ENCODE measurements at places on chromosomes 7 and 10. TPM values are rescaled to one million over a fixed set of nuclear protein-coding genes. Genes with fewer than 3 reads are reported as not detected.

- peak overlapping the region; percentile 87 for H3K27ac ChIP-seq
- no peak for DNase-seq
- H3K36me3 ChIP-seq: no peaks in the 10 kb centered on the region
- H3K27me3 ChIP-seq: no peaks in the 10 kb centered on the region
- H3K4me1 ChIP-seq: peaks cover 3% of the 10 kb centered on the region
- peak overlapping the region; percentile 86 for H3K4me3 ChIP-seq
Observed at GRCh38 chr7:134315679-134316538, 821 bp downstream of the SLC35B4 start.

DNA sequence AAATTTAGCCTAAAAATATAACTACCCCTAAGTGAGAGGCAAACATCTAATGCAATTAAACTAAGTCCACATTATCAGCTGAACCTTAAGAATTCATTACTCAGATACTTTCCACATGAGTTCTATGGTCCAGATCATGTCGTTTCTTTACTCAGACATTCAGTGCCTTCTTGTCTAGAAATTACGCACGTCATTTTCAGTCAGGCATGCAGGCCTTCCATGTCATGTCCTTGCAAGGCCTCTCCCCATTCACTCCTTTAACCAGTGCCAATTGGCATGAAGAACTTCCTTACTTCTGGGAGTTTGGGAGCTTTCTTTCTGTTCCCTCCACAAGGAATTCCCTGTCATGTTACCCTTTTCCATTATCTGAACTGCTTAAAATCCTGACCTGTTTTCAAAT lies 118.8 kb downstream of the NRP1 start:
- H3K4me1 ChIP-seq: no peaks in the 10 kb centered on the region
- no peak for DNase-seq
- H3K4me3 ChIP-seq: no peak overlapping the region
- H3K27ac ChIP-seq: no peak overlapping the region
- H3K27me3 ChIP-seq: no peaks in the 10 kb centered on the region

GRCh38 chr10:58806970-58807628 lies 294.4 kb downstream of the BICC1 start:
- H3K27me3 ChIP-seq: no peaks in the 10 kb centered on the region
- H3K36me3 ChIP-seq: no peaks in the 10 kb centered on the region
- no peak for DNase-seq
- no peak overlapping the region for H3K4me3 ChIP-seq
- no peak overlapping the region for H3K27ac ChIP-seq

GRCh38 chr10:77637532-77638320 lies at the start of gene KCNMA1:
KCNMA1 (minus strand) TSS chr10:77637808.
- no peaks in the 10 kb centered on the region for H3K36me3 ChIP-seq

- no peaks in the 10 kb centered on the region for H3K4me1 ChIP-seq
- H3K27ac ChIP-seq: no peak overlapping the region
- H3K36me3 ChIP-seq: no peaks in the 10 kb centered on the region
- no peak overlapping the region for H3K4me3 ChIP-seq
- DNase-seq: no peak
Observed at GRCh38 chr7:24595671-24596418, 22.6 kb downstream of the PALS2 start.

DNA sequence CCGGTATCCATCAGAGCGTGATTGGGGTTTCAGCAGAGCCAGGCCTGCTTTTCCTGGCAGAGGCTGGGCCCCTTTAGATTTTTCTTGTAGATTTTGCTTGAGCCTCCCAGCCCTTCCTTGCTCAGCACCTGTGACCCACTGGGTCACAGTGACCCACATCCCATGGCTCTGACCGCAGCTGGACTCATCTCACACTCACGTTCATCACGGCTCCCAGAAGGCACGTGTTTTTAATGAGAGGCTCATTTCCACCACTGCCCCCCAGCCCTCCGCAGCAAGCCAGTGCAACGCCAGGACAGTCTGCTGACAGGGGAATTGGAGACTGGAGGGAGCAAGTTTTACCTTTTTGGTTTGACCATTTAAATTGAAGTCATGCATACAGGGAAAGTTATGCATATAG lies 155.7 kb downstream of the CUX1 start:
- no peaks in the 10 kb centered on the region for H3K4me1 ChIP-seq
- no peak for DNase-seq
- H3K27ac ChIP-seq: no peak overlapping the region
- H3K27me3 ChIP-seq: no peaks in the 10 kb centered on the region
- no peak overlapping the region for H3K4me3 ChIP-seq

DNA sequence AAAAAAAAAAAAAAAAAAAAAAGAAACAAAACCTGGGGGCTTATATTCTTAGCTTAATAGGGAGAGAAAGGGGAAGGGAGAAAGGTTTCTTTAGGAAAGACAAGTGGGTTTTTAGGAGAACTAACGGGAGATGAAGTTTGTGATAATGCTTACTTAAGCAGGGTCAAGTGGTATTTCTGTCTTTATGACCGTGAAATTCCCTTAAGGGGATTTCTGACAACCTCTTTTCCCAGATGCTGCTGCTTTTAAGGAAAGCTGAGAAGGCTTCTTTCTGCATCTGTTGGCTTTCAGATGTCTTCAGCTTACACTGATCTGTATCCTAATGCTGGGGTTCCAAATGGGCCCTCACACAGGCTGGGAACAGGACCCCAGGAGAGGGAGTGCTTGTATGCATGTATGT lies 42.6 kb downstream of the ADAMTS14 start:
- no peak overlapping the region for H3K27ac ChIP-seq
- no peaks in the 10 kb centered on the region for H3K27me3 ChIP-seq
- no peak for DNase-seq
- H3K36me3 ChIP-seq: no peaks in the 10 kb centered on the region
- no peak overlapping the region for H3K4me3 ChIP-seq

DNA sequence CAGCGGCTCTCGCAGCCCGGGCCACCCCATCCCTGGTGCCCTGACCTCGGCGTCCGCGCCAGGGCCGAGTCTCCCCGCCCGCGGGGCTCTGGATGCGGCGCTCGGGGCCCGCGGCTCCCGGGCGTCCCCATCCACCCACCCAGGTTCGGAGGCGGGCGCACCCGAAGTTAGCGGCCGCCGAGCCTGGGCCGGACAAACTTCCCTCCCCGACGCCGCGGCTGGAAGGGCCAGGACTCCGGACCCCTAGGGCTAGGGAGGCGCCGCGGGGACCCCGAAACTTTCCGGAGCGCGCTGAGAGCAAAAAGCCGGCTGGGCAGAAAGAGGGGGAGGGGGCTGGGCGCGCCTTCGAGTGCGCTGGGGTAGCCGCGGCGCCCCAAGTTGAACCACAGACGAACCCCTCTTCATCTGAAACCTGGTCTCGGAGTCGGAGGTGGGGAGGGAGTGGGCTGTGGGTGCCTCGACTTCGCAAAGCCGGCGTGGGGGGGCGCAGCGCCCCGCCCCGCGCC lies 3.7 kb upstream of the ELFN1 start:
- peak overlapping the region; percentile 31 for H3K4me3 ChIP-seq
- H3K27me3 ChIP-seq: peaks cover 21% of the 10 kb centered on the region
- peaks cover 17% of the 10 kb centered on the region for H3K4me1 ChIP-seq
- H3K36me3 ChIP-seq: no peaks in the 10 kb centered on the region
- no peak overlapping the region for H3K27ac ChIP-seq

DNA sequence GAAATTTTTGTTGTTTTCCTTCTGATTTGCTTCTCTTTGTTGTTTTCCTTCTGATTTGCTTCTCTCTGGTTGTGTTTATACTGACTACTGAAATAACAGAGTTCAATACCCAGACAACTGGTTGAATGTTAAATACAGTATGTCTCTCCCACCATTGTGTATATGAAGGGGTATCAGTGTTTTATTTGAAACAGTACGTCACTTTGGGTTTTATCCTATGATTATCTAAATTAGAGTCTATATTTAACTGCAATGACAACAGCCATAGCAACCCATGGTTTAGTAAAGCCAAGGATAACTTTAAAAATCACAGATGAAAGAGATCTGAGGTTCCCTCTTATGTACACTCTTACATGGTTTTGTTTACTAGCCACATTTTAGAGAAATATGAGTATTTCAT lies 141.3 kb downstream of the GNAT3 start:
- H3K4me3 ChIP-seq: no peak overlapping the region
- no peaks in the 10 kb centered on the region for H3K36me3 ChIP-seq
- H3K27me3 ChIP-seq: no peaks in the 10 kb centered on the region

DNA sequence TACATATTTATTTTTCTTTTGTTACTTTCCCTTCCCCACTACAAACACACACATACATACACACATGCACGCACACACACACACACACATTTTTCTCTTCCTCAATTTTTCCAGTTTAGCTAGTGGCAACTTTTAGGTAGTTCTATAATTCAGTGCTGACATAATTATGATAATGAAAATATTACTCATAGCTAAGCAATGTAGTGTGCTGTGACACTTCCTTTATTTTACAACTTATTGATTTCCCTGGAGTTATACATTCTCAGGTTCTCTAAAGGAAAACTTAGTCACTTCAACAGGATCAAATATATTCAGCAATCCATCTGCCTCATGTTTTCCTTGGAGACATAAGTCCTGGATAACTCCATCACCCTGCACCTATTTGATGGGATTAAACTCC lies 151.6 kb downstream of the CACNA2D1 start:
- no peaks in the 10 kb centered on the region for H3K27me3 ChIP-seq
- no peak for DNase-seq
- H3K4me3 ChIP-seq: no peak overlapping the region
- no peaks in the 10 kb centered on the region for H3K4me1 ChIP-seq
- H3K27ac ChIP-seq: no peak overlapping the region

DNA sequence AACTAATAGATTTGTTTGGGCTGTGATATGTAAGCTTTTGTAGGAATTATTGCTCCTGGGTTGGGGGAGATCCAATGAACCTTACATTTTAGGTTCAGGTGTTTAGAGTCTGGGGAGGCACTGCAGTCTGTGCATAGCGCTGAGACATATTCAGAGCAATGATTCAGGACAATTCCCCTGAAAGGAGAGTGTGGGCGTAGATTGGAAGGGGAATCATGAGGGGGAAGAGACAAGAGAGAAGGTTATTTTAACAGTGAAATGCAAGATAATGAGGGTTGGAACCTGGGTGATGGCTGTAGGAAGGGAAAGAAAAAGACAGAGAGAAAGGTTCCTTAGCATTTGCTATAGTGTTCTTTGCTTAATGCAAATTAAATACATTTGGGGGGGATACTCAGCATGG lies 1013.4 kb downstream of the REEP3 start:
- H3K4me1 ChIP-seq: no peaks in the 10 kb centered on the region
- no peak for DNase-seq
- no peak overlapping the region for H3K4me3 ChIP-seq
- H3K27me3 ChIP-seq: no peaks in the 10 kb centered on the region
- no peaks in the 10 kb centered on the region for H3K36me3 ChIP-seq

- no peak for DNase-seq
- H3K4me1 ChIP-seq: no peaks in the 10 kb centered on the region
- no peak overlapping the region for H3K4me3 ChIP-seq
Observed at GRCh38 chr7:107428642-107429041, 41.2 kb upstream of the GPR22 start.

DNA sequence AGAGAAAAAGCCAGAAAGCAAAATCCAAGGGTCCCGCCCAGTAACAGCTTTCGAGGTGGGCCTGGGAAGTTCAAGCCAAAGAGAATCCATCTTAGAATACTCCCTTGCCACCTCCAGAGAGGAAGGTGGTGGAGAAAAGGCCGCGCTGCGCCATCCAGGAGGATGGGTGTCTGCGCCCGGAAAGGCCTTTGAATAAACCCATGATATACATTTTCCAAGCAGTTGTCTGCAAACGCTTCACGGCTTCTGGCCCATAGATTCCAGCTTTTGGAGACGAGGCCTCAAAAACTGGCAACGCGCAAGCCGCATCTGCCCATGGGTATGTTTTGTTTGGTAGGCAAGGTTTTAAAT lies 17.8 kb downstream of the RGS10 start:
- no peaks in the 10 kb centered on the region for H3K27me3 ChIP-seq
- H3K36me3 ChIP-seq: no peaks in the 10 kb centered on the region
- no peak overlapping the region for H3K4me3 ChIP-seq
- no peak for DNase-seq
- H3K27ac ChIP-seq: no peak overlapping the region

GRCh38 chr7:76044375-76044865 lies 3.4 kb downstream of the STYXL1 start:
- no peaks in the 10 kb centered on the region for H3K36me3 ChIP-seq
- H3K27me3 ChIP-seq: no peaks in the 10 kb centered on the region
- DNase-seq: no peak
- H3K27ac ChIP-seq: no peak overlapping the region
- H3K4me1 ChIP-seq: peaks cover 4% of the 10 kb centered on the region

- H3K36me3 ChIP-seq: no peaks in the 10 kb centered on the region
- H3K4me3 ChIP-seq: no peak overlapping the region
- no peaks in the 10 kb centered on the region for H3K27me3 ChIP-seq
- H3K4me1 ChIP-seq: no peaks in the 10 kb centered on the region
- DNase-seq: no peak
Observed at GRCh38 chr10:69749178-69750010, 52.3 kb upstream of the COL13A1 start.

DNA sequence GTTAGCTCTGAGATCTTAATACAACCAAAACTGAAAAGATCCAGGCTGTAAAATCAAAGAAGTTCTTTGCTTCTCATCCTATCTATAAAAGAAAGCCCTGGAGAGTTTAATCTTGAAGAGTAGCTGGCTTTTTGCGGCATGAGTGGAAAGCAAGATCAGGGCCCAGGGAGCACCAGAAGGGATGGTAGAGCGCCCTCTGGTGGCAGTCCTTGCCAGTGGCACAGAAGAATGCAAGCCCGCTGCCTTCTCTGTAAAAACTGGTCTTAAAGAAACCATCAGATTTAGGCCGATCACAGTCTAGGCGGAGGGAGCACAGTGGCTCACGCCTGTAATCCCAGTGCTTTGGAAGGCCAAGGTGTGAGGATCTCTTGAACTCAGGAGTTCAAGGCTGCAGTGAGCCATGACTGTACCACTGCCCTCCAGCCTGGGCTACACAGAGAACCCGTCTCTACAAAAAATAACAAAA lies 35.6 kb downstream of the CPN1 start:
- H3K36me3 ChIP-seq: no peaks in the 10 kb centered on the region
- no peaks in the 10 kb centered on the region for H3K4me1 ChIP-seq
- DNase-seq: peak; percentile 75
- H3K27ac ChIP-seq: no peak overlapping the region

DNA sequence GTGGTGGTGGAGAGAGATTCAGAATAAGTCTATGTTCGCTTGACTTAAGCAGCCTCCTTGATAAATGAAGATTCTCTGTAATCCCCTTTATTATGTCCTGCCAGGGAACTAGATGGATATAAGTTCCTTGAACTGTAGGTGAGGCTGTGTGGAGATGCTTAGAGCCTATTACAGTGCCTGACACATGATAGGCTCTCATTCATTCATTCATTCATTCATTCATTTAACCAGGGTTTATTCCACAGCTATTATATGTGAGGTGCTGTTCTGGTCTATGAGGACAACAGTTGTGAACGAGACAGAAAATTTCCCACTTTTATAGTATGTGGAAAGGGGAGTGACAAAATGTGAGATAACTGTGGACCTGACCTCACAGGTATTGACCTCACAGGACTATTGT lies 105.6 kb downstream of the ARID5B start:
- H3K4me3 ChIP-seq: no peak overlapping the region
- H3K36me3 ChIP-seq: no peaks in the 10 kb centered on the region
- H3K4me1 ChIP-seq: peaks cover 5% of the 10 kb centered on the region
- no peak overlapping the region for H3K27ac ChIP-seq
- no peaks in the 10 kb centered on the region for H3K27me3 ChIP-seq
- DNase-seq: no peak

- no peak for DNase-seq
- H3K27me3 ChIP-seq: no peaks in the 10 kb centered on the region
- no peak overlapping the region for H3K27ac ChIP-seq
- no peaks in the 10 kb centered on the region for H3K36me3 ChIP-seq
- H3K4me1 ChIP-seq: no peaks in the 10 kb centered on the region
- no peak overlapping the region for H3K4me3 ChIP-seq
Observed at GRCh38 chr7:70849580-70850235, 282.2 kb upstream of the GALNT17 start.

MARVELD1 gene
- 35.3 TPM for total RNA-seq

EEPD1 gene
- 30.1 TPM for total RNA-seq

MEOX2 gene
- total RNA-seq: 0.46 TPM

PDE6C gene
- total RNA-seq: not detected

TDRD1 gene
- total RNA-seq: not detected

OR2A7 gene
- total RNA-seq: 5.3 TPM
